ENCODE measurements at places on chromosomes 13 and 19. TPM values are rescaled to one million over a fixed set of nuclear protein-coding genes. Genes with fewer than 3 reads are reported as not detected.

The GRIN2D gene
- total RNA-seq: 0.49 TPM

The MYH14 gene
- total RNA-seq: 0.89 TPM

The FDX2 gene
- total RNA-seq: 21.8 TPM

The ANKRD24 gene
- total RNA-seq: under 0.01 TPM

The ACP7 gene
- total RNA-seq: not detected
